ENCODE measurements at places on chromosomes 5 and 9.

DNA sequence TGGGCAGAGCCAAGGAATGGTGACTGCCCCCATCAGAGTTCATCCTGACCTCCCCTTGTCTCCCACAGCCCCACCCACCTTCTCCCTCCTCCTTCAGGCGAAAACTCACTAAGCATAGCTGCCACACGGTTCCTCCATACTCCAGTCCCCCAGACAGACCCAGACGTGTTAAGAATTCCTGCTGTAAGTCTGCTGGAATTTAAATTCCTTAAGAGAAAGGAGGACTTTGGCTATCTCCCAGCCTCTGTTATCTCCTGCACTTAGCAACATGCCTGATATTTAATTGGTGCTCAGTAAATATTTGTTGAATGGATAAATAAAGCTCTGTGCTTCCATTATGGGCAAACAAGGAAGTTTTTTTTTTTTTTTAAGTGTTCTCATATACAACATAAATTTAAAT lies 213.7 kb downstream of the RFK start:
- DNase-seq = no peak

DNA sequence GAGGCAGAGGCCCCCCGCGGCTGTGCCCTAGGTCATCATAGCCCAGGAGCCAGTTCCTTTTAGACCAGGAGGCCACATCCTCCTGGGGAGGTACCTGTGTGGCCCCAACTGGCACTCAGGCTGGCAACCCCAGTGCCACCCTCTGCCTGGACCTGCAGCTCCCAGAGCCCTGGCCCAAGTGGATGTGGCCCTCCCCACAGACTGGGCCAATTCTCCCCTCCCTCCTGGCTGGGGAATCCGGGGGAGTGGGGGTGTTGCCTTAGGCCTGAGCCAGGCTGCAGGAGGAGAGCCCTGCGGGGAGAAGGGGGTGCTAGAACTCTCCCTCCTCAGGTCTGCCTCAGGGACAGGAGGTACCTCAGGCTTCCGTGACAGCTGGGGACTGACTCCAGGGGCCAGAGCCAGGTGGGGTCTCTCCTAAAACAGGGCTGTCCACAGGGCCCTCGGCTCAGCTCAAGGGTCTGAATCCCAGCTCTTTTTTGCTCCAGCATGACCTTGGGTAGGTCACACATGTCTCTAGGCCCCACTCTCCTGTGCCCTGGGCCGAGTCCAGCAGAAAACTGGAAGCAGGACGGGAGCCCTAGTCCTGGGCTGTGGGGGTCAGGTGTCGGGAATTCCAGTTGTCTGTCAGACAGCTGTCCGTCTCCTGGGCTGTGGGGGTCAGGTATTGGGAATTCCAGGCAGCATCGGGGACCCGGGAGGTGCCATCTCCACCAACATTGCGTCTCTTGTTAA lies 9.6 kb downstream of the DNLZ start:
- DNase-seq = no peak

- no peak for DNase-seq
Observed at GRCh38 chr9:136147890-136148714, 29.4 kb upstream of the TMEM250 start.

DNA sequence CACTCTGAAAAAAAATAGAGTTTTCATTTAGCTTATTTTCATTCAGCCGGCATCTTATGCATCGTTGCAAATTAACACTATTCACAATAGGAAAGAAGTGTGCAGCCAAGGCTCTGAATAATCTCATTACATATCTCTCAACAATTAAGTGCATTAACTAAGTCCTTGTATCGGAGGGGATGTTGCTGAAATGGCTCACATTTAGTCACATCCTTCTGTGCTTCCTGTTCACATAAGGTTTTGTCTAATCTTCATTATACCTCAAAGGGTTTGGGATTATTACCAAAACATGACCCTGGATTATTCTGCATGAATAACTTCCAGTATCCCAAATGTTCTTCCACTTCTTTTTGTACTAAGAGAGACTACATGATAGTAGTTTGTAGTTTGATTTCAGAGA lies 278.0 kb upstream of the GRIA1 start:
- DNase-seq = no peak

- DNase-seq = no peak
Observed at GRCh38 chr5:131413605-131414559, 150.0 kb downstream of the CDC42SE2 start.

- no peak for DNase-seq
Observed at GRCh38 chr9:112757282-112757883, 6.8 kb downstream of the SNX30 start.

- DNase-seq = no peak
Observed at GRCh38 chr9:5286262-5286661, 18.3 kb downstream of the RLN2 start.

DNA sequence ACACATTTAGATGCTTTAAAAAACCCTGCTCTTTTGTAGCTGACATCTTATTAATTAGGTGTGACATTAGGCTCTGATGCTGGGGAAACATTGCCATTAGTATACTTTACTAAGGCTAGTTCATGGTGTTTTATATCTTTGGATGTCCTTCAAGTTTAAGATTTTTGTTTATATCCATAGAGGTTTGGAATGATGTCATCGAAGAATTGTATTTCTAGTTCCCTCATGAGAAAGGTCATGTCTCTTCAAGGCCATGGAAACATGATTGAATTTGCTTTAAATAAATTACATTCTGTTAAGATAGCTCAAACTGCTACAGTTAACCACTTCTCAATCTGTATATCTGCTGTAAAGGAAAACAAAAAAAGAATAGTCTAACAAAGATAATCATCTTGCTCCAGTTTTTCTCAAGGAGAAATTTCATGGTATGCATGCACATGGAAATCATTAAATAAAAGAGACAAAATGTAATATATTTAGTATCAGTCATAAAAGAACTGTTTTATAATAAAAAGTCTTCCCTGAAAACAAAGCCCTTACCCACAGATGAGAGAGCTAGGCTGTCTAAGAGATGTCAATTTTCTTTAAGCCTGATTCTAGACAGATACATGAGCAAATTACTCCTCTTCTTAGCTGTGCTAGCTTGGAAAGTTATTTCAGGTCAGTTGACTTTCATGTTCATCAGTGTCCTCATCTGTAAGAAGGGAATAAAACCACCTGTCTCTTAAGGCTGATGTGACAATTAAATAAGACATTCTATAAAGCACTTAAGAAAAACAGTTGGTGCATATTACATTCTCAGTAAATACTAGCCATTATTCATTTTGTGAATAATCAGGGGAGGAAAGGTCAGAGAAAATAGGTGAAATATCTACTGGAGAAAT lies 25.0 kb upstream of the STARD4 start:
- no peak for DNase-seq

- DNase-seq = no peak
Observed at GRCh38 chr5:34774139-34774538, 64.8 kb upstream of the TTC23L start.

DNA sequence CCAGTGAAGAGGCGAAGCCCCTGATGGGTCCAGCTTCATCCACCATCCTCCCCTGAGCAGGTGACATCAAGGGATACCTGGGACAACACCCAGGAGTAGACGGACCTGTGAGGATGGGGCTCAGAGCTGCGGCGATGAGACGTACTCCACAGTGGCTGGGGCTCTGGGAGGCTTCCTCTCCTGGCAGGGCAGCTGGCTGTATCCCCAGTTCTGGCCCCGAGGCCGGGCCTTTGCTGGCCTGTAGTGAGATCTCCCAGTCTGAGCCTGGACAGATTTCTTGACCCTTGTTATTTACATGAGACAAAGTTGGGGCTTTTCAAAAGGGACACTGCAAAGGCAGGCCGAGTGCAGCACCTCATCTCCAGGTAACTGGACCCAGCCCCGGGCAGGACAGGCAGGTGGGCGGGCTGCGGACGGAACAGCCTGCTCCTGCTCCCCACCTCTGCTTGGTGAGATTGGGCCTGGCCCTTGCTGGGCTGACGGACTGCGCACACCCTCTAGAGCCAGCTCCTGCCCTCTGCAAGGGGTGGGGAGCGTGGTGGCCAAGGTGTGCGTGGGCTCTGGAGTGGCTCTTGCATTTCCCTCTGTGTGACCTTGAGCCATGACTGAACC lies 23.1 kb downstream of the IER5L start:
- no peak for DNase-seq

GRCh38 chr5:179619776-179620175 lies 3.7 kb downstream of the HNRNPH1 start:
- DNase-seq = no peak

- DNase-seq = no peak
Observed at GRCh38 chr5:172093965-172094364, 87.5 kb upstream of the FBXW11 start.

DNA sequence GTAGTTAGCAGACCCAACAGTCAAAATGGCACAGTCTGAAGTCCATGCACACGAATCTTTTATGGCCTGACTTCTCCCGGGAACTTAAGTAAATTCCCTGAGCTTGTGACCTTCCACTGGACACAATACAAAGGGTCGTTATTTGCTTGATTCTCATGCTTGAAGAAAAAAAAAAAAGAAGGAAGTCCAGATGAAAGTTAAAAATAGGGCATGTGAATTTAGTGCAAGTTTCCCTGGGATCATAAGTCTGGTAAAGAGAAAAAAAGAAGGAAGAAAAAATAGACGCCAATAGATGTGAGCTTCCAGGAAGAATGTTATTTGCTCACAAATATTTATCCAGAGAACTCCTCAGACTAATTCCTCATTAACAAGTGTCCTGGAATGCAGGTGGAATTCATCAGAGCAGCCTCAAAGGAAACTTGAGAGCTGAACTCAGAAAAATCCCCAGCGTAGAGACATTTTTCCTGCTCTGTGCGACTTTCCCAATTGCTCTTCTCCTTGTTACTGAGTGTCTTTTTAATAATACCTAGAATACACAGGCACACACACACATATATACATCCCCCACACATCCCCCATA lies 616.3 kb downstream of the EBF1 start:
- no peak for DNase-seq

DNA sequence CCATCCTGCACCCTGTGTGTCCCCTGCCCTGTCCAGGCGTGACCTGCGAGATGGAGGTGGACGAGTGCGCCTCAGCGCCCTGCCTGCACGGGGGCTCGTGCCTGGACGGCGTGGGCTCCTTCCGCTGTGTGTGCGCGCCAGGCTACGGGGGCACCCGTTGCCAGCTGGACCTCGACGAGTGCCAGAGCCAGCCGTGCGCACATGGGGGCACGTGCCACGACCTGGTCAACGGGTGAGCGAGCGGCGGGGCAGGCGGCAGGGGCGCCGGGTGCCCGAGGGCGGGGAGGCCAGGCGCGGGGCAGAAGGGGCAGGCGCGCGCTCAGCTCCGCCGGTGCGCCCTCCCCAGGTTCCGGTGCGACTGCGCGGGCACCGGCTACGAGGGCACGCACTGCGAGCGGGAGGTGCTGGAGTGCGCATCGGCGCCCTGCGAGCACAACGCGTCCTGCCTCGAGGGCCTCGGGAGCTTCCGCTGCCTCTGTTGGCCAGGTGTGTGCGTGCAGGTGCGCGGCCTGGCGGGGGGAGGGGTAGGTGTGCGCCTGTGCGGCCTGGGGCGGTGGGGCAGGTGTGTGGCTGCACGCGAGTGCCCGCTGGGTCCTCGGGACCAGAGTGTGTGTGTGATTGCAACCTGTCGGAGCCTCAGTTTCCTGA lies 10.0 kb downstream of the CRB2 start:
- no peak for DNase-seq

DNA sequence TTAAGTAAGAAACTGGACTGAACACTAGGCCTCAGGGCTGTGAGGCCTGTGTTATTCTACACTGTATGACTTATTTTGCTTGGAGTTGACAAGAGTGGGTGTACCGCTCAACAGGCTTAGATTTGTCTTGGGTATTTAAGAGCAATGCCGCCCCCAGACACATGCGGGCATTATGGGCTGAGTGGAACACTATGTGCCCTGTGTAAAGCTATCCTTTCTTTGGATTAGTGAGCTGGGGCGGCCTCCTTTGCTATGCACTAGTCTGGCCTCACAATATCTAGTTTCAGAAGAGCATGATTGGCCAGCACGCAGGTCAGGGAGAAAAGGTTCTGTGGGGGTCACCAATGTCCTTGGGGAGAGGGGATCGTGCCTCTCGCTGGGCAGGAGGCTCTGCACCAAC lies 206.3 kb upstream of the GDNF start:
- no peak for DNase-seq

- no peak for DNase-seq
Observed at GRCh38 chr5:2683720-2684119, 67.8 kb downstream of the IRX2 start.

DNA sequence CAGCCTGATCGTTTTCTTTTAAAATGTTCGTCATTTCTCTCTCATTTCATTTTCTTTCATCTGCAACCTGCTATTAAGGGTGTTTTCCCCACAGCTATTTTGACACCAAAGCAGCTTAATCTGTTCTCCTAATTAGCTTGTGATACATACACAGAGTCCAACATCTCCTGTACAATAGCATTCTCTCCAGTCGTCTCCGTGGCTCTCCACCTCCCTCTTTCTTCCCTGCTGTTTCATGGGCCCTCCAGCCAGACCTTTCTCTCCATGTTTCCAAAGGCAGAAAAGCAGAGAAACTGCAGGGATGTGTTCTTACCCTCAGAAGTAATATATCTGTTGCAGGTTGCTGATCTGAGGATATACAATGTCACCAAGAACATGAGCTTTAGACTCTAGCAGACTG lies 88.8 kb upstream of the SPOCK1 start:
- no peak for DNase-seq

DNA sequence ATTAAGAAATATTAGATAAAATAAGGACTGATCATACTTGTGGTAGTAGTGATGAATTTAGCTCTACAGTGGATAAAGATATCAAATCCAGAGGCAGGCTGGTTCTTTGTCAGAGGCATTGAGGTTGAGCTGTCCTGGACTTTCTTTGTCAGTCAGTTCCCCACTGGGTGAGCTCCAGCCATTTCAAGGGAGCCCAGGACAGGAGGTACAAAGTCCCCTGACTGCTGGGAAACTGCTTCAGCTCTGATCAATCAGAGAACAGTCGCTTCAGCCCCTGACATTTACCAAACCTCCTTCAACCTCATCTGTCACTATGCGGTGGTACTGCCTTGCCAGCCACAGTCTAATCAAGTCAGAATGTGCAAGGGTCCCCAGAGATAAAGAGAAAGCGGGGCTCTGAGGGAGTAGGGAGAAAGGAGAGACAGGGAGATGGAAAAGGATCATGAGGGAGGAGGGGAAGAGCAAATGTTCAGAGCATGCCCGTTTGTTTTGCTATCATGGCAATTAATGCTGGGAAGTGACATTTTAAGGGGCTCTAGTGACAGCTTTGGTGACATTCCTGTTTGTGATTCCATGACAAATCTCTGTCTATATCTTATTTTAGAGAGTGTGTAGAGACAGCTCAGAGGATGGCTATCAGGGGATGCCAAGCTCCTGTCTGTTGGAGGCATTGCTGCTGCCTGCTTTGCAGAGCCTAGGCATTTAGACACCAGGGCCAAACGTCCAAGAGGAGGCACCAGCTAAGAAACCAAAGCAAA lies 223.2 kb downstream of the ASTN2 start:
- DNase-seq = no peak

- peak; percentile 44 for DNase-seq
Observed at GRCh38 chr9:36902861-36903524, 131.1 kb downstream of the PAX5 start.

DNA sequence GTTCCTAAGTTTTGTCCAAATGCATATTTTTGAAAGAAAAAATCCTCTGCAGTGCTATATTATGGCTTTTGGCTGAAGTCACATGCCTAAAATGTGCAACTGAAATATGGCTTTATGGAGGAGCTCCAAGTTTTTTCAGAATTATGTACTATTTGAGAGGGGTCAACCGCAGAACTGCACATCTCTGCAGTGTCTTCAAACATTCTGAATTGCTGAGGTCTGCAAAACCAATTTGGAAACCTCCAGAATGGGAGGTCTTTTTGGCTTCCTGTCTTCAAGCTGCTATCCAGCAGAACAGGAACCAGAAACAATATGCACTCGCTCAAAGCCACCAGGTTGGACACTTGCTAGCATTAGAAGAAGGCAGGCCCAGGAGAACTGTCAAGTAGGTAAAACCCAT lies 376.0 kb upstream of the PAPPA start:
- DNase-seq = no peak

- DNase-seq = no peak
Observed at GRCh38 chr5:9888501-9888901, 258.4 kb upstream of the TAS2R1 start.
